Myocyte (in vitro differentiated cells): ENCODE measurements at places on chromosomes 7 and 10. TPM values are rescaled to one million over a fixed set of nuclear protein-coding genes. Genes with fewer than 3 reads are reported as not detected.
A peak's percentile ranks its signal among the peaks of the same experiment; 100 is the strongest.

METTL27 gene
- 1.3 and 4.0 TPM in 2 replicates for total RNA-seq

LRRC4 gene
- 1.3 and 1.7 TPM in 2 replicates for total RNA-seq

DNA sequence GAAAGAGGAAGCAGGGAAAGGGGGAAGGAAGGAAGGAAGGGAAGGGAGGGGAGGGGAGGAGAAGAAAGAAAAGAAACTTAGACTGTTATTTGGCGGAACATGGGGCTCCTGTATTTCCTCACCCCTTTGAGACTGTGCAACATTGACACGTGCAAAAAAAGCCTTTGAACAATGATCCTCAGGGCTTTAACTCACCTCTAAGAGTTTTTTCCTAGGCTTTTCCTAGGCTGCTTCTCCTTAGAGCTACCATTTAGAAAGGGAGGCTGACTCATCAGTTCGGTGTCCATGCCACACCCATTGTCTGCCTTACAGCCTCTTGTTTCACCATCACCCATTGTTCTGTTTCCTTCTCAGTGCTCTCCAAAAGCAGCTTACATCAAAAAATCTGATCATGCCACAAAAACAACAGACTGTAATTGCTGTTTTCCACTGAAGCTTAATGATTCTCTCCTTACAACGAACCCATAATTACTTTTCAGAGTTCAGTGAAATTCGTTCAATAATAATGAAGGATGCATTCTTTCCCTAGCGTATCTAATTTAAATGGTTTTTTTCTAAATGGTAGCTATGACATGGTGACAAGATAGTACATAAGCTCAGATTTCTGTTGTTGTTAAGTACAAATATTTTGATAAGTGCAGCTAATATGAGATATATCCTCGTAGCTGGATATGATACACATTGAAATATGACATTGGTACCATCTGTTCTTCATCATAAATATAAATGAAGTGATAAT lies 90.8 kb downstream of the PRLHR start:
- DNase-seq, result peak; percentile 14

DNA sequence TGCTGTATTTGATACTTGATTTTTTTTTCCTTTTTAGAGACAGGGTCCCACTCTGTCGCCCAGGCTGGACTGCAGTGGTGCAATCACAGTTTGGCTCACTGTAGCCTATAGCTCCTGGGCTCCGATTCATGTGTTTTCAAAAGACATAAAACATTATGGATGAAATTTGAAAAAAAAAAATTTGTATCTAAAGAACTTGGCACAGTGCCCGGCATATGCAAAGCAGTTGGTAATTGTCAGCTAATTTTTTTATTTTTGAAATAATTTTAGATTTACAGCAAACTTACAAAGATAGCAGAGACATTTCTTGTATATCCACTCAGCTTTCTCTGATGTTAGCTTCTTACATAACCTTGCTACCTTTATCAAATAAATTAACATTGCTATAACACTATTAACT lies 20.3 kb upstream of the SAMD8 start:
- DNase-seq, result no peak

GPR15LG gene
- not detected in 2 replicates for total RNA-seq

DNA sequence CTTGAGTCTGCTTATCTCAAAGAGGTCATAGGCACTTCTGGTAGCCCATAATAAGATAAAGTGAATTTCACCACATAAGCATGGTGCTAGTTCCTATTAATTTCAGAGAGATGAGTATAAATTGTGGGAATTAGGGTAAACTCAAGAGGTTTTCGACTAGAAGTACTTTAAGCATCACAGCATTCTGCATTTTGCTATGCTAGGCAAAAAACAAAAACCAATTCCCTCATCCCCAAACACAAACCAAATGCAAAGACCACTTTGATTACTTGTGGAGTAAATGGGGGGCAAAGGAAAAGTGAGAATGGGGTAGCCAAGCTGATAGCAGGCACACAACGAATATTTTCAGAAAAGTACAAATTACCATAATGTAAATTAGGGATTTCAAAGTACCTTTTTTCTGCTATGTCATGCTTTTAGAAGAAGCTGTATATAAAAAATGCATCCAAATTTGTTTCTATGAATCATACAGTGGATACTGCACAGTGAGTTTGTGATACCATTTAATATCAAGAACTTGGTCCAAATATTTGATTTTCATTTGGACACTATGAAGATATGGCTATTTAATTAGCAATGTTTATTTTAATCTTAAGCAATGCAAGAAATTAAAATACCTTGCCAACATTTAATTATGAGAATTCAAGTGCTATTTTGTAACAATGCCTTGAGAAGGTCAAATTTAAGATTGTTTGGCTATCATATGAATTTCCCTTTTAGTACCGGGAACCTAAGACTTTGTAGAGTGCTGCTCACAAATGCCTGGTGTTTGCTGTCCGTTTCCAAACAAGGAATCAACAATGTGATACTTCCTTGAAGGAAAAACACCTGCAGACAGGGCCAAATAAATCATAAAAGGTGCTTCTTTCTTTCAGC lies 455.5 kb downstream of the PHTF2 start:
- DNase-seq, result no peak

DNA sequence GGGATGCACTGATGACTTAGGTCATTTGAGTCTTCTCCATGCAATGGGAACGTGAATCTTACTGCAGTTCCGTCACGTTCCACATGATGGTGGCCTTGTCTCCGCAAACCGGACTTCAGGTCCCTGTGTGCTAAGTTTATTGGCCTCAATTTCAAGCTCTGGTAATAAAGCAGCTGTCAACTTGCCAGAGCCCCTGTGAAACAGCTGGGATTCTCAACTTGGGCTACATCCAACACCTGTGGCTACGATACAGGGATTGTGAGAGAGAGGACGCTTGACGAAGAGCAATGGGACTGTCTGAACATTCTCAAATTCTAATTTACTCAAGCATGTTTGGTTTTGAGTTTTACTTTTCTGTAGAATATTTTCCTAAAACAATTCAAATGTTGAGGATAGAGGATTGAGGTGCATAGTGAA lies 174.2 kb downstream of the PTN start:
- DNase-seq, result peak; percentile 99

DNA sequence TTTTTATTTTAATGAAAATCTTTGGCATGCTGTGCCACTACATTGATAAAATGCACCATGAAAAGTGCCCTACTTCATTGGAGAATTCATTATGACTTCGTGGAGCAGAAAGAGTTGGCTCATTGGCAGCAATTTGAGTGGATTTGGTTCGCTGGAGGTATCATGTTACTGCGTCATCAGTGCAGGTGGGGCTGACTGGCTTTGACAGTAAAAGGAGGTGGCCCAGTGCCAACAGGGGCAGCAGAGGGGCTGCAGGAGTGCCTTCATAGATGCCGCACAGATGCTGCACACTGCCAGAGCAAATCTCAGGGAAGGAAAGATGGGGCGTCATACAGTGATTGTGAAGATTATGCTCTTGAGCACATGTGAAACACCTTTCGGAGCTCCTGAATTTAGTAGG lies 22.2 kb downstream of the FZD1 start:
- DNase-seq, result no peak

- no peak for DNase-seq
These were observed 7.6 kb upstream of the C10orf105 start for GRCh38 chr10:71727105-71727737.

OR2A1 gene
- total RNA-seq, result not detected in 2 replicates

CPVL gene
- total RNA-seq, result 0.47 and 0.62 TPM in 2 replicates

DNA sequence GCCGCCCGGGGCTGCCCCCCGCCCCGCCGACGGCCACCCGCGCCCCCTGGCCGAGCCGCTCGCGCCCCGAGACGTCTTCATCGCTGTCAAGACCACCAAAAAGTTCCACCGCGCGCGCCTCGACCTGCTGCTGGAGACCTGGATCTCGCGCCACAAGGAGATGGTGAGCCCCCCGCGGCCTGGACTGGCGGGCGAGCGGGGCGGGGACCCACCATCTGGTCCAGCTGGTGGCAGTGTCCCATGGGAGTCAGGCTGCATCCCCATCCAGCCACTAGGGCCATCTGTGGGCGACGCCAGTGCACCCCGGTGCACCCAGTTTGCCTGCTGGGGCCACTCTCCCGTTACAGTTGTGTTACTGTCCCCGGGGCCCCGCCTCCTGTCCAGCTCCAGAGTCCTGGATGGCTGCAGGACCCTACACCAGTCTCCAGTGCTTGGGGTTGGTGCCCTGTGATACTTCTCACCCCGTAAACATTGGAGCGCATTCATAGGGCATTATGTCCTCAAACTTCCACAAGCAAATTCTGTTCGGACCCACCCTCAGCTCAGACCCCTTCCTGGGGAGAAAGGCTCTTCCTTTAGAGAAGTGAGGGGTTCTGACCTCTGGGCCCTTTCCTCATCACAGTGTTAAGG lies 672 bp downstream of the LFNG start:
- DNase-seq, result no peak

STEAP4 gene
- total RNA-seq, result 0.05 and 0.11 TPM in 2 replicates

ACBD7 gene
- total RNA-seq, result 0.35 and 0.42 TPM in 2 replicates

FOXI2 gene
- not detected in 2 replicates for total RNA-seq

PCLO gene
- 1.4 and 2.2 TPM in 2 replicates for total RNA-seq

GRCh38 chr10:282294-283139 lies 147.3 kb downstream of the ZMYND11 start:
- peak; percentile 54 for DNase-seq

- peak; percentile 20 for DNase-seq
These were observed 597 bp downstream of the SND1 start for GRCh38 chr7:127652333-127653248.

NPY gene
- not detected in 2 replicates for total RNA-seq

CAMK1D gene
- total RNA-seq, result 0.52 and 0.96 TPM in 2 replicates

DNA sequence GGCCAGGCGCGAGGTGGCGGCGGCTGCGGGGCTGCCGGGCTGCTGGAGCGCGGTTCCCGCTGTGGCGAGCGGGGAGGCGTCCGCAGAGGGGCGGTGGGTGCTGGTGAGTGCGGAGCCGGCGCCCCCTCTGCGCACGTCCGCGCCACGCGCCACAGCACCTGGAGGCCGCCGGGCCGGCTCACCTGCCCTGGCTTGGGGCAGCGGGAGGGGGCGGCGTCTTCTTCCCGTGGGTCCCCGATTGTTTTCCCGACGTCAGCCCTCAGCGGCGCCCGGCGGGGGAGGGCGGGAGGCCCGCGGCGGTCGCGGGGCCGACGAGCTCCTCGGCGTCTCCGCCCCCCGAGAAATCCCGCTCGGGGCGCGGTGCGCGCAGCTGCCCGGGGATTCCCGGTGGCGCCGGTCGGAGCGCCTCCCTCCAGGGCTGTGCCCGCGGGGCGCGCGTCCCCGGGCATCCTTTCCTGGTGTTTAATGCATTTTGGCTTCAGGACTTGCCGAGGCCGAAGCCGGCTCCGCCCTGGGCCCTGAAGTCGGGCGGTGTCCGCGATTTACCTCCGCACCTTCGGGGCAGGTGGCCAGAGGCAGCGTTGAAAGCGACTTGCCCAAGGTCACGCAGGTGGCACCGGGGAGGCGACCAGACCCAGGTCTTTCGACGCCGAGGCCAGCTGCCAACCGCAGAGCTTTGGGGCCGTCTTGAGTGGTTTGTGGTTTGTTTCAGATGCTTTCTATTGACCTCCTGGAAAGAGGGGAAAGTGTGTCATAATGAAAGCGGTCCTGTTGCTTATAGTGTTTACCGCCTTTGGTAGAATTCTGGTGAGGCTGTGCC lies 561 bp downstream of the PLEKHA1 start:
- DNase-seq, result peak; percentile 61

CTNNA3 gene
- 3.1 and 6.9 TPM in 2 replicates for total RNA-seq

CALML5 gene
- not detected in 2 replicates for total RNA-seq

DNA sequence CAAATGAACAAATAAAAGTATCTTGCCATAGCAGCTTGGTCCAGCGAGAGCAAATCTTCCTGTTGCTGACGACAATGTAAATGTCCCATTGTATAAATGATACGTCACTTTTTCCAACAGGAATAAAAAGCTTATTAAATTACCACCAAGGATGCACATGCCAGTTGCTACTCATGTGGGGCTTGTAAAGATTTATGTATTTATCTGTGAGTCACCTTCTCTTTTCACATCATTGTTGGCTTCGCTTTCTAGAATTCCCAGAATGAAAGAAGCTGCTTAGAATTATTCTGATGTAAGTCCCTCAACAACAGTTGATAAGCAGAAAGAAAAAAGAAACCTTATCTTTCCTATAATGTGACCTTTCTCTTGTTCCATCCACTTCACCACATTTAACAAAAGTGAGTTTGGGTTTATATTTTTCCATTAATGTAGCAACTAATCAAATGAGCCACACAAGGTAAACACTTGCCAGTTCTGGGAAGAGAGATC lies 22.4 kb downstream of the DNAJC12 start:
- peak; percentile 26 for DNase-seq

GRCh38 chr7:139738772-139739171 lies 39.0 kb downstream of the HIPK2 start:
- no peak for DNase-seq

DNA sequence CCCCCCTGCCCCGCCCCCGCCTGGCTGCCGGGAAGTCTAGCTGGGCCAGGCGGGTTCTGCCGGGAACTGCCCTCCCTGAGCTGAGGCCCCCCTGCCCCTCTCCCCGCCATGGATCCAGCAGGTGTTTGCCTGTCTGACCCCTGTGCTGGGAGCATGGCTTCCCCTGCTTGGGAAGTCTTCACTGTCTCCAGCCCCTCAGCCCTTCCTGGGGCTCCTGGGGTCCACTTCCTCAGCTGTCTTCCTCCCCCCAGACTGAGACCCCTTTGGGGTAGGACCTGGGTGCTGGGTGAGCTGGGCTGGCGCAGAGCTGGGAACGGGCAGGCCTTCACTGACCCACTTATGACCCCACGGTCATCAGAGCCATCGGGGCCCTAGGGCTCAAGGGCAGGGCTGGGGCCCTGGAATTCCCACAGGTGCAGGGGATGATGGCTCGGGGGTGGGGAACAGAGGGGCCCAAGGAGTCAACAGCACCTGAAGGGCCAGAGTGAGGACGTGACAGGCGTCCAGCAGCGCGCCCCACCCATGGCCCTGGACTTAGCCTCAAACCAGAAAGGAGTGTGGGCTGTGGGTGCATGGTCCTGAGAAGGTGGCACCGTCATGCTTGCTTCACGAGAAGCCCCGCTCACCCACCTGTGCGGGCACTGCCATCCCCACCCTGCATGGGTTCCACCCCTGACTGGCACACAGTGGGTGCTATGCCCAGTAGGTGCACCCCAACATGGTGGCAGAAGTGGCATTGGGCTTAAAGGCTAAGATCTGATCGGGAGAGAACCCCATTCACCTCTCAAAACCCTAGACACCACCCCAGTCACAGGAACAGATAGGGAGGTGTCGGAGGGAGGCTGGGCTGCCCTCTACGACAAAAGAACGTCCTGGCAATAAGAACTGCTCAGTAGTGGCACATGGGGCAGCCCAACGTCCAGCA lies 16.2 kb upstream of the TNRC18 start:
- no peak for DNase-seq

DNA sequence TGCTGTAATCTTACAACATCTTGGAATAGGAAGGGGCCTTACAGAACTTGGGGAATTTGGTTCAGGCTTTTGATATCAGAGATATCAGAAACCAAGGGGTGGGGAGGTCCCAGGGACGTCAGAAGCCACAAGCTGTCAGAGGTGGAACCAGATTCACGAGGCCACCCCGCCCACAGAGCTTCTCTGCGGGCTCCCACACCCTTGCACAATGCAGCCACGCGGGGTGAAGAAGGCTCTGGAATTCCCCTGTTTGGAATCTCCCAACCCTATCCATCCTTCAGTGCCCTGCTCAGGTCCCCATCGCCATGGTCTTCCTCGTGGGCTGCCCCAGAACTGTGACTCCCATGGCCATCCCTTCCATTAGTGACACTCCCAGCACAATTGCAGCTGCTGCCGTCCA lies 247.1 kb upstream of the SHH start:
- DNase-seq, result no peak

- peak; percentile 16 for DNase-seq
These were observed 179.2 kb upstream of the FAM3C start for GRCh38 chr7:121575194-121575765.
